T follicular helper cell (primary cell): ENCODE measurements at places on chromosomes 11 and 22.

DNA sequence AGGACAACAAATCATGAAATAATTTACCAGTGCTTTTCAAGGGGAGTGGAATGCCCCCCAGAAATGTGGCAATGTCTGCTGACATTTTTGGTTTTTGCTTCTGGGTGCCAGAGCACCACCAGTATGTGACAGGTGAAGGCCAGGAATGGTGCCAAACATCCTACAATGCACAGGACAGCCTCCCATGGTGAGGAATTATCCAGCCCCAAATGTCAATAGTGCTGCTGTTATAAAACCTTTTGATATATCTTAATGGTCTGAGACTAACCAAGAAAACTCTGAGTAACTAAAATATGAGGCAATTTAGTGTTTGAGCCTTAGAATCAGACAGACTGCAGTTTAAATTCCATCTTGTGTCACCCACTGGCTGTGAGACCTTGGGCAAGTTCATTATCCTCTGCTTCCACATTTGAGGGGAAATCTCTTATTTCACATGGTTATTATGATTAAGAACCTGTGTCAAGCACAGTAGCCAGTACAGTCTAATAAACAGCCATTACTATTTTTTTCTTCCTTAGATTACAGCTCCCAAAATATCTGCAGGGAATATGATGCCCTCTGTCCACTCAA, 69.5 kb downstream of the AMBRA1 start:
- no peak for DNase-seq

DNA sequence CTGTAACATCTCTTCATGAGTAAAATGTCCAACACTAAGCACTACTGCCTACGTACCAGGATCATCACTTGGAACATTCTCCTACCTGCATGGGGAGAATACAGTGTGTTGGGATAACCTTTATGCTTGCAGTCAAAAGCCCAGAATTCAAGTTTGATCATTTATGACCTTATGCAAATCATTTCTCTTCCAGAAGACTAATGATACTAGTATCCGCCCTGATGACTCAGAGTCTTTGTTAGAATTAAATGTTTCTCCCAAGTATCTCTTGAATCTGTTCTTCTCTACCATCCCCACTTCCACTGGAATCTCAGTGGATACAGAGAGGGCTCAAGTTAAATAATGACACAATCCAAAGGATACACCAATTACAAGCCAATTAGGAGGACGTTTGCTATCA, 12.4 kb downstream of the MAJIN start:
- DNase-seq, result no peak

DNA sequence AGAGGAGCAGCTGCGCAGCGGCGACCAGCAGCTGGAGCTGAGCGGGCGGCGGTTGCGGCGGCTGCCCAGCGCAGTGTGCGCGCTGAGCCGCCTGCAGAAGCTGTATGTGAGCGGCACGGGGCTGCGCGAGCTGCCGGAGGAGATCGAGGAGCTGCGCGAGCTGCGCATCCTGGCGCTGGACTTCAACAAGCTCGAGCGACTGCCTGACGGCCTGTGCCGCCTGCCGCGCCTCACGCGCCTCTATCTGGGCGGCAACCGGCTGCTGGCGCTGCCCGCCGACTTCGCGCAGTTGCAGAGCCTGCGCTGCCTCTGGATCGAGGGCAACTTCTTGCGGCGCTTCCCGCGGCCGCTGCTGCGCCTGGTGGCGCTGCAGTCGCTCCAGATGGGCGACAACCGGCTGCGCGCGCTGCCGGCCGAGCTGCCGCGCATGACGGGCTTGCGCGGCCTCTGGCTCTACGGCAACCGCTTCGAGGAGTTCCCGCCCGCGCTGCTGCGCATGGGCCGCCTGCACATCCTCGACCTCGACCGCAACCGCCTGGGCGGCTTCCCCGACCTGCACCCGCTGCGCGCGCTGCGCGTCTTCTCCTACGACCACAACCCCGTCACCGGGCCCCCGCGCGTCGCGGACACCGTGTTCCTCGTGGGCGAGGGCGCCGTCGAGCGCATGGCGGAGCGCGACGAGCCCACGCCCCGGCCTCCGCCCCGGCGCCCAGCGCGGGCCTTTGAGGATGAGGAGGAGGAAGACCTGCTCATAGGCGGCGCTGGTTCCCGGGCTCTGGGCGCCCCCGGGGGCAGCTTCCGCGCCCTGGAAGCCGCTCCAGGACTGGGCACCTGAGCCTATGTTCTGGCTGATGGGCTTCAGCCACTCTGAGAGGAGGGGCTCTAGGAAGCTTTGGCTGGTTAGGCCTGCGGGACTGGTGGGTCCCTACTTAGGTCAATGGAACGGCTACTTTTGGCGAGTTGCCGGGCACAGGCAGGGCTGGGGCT, 787 bp downstream of the LRRC10B start:
- peak; percentile 25 for DNase-seq

GRCh38 chr11:59559886-59560285, 48.5 kb downstream of the OR4D9 start:
- DNase-seq, result no peak

DNA sequence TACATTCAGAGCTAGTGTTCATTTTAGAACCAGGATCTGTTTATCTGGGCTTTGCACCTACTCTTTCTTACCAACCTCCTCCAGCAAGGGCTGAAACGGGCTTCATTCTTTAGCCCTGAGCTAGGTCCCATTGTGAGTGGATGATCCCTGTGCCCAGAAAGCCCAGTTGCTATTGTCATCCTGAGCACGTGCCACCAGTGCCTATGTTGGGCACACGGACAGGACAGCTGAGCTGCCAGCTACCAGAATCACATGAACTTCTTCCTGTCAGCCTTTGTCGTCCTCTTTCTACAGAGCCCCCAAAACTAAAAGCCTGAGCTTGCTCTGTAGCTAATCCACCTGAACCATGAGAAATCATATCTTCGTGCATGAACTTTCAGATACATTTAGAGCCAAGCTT, 74.4 kb upstream of the NTM start:
- no peak for DNase-seq

- no peak for DNase-seq
Measured at GRCh38 chr11:99020352-99021225, at the start of gene CNTN5. Gene CNTN5, plus strand, starts transcription at chr11:99020949.

DNA sequence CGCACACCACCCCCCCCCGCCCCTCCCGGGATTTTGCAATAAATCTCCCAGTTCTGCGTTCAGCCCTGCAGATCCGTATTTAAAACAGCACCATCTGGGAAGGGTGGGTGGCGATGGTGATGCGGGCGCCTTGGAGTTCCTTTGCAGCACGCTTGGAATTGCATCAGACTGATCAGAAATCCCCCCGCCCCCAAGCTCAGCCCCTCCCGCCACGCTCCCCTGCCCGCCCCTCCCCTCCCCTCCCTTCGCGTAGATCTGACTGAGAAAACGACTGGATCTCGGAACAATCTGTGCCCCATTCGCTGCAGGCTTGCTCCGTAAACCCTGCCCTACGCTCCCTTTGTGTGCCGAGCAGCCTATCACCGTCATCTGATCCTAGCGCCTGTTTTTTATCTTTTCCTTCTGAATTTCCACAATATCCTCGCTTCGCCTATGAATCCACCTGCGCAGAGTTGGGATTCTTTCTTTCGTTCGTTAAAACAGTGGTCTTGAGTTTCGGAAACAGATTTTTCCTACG, 18.1 kb upstream of the BDNF start:
- DNase-seq, result no peak

- DNase-seq, result no peak
Measured at GRCh38 chr22:48737461-48738203, 1090.0 kb downstream of the BRD1 start.

- peak; percentile 69 for DNase-seq
Measured at GRCh38 chr11:60831143-60831500, 10.8 kb upstream of the CCDC86 start.

GRCh38 chr11:31809857-31810778, 1.0 kb downstream of the PAX6 start:
- DNase-seq, result no peak

- no peak for DNase-seq
Measured at GRCh38 chr11:117271208-117271607, 19.9 kb upstream of the BACE1-AS start.

DNA sequence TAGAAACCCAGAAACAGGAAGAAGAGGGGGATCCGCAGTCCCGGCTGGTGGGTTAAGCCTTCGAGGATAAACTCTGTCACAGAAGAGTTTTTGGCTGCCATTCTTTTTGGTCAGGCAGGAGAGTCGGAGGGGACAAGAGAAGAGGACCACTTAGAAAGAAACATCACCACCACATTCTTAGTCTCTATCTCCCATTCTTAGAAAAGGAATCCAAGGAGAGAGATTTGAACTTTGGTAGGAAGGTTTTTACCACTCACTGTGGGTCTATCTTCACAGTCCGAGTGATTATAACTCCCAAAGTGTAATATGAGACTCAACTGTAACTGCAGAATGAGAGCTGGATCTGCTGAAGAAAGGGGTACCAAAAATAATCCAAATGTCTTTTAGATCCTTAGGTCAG, at the start of gene OR8B12:
Gene OR8B12, minus strand, starts transcription at position 101 of the 400 bp plus-strand sequence. Its CDS starts 0 bp downstream, at position 101.
- no peak for DNase-seq

DNA sequence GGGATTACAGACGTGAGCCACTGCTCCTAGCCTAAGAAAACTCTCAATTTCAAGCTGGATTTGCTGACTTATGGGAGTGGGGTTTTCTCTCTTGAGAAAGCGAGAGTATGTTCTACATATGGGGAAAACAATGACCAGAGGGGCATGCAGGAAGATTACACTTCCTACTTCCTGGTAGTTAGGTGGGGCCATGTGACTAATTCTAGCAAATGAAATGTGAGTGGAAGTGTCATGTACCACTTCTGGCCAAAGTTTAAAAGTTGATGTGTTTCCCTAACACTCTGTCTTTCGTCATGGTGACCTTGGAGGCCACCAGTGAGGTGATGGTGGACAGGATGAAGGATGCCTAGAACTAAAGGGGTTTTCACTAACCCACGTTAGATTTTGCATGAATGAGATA, 50.5 kb downstream of the PARVG start:
- no peak for DNase-seq

GRCh38 chr11:2805388-2806056, 80.1 kb downstream of the CDKN1C start:
- no peak for DNase-seq

GRCh38 chr11:6757373-6757967, 14.3 kb downstream of the OR2AG2 start:
- DNase-seq, result peak; percentile 38

GRCh38 chr11:18731441-18731840, 5.5 kb upstream of the IGSF22 start:
- DNase-seq, result no peak

DNA sequence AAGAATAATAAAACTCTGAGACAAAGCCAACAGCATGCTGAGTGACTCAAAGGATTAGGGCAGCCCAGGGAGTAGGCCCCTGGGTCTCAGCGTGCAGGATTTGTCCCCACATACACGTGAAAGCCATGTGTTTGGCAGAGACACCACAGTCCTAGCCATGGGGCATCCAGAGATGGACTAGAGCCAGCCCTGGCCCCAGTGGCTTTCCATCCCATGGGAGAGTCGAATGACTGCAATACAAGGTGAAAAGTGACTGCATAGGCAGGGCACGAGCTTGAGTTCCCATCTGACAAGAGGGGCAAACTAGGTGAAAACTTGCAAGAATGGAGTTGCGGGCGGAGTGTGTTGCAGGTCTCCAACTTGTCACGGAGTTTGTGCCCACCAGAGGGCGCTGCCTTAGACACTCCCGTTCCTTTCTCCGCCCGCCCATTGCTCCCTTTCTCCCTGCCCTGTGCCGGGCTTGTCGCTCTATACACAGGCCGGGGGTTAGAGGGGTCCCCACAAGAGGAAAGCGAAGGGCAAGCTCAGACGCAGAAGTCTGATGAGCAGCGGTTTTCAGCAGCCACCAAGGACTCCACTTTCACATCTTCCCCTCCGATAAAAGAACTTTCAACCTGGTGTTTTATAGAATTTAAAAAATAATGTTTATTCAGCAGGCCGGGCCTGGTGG, 24.2 kb downstream of the TSKU start:
- peak; percentile 31 for DNase-seq

DNA sequence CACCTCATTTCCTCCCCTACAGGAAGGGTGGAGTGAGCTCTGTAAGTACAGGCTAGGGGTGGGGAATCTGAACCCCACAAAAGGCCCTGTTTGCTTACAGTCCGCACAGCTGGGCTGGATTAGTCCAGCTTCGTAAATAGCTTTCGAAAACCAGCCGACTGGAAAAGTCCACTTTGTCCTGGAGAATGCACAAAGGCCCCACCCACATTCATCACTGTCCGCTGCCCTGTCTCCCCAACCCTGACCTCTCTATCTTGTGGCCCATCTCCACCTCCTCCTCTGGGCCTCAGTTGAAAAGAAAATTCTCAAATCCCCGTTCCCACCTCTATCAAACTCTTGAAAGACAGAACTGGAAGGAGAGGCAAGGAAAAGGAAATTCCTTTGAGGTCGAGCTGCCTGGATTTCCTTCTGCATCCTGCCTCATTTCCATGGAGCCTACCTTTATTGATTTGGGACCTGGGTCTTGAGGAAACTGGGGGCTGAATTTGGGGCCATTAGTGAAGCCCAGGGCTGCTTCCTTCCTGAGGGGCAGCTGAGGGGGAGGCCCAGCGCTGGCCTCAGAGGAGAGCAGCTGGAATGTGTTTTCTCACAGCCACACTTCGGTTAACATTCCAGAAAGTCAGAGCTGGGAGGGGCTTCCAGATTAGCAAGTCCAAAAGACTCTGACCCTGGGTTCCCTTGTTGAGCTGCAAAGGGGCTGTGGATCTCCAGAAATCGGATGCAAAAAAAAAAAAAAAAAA, 147.6 kb downstream of the FBXO7 start:
- DNase-seq, result no peak

DNA sequence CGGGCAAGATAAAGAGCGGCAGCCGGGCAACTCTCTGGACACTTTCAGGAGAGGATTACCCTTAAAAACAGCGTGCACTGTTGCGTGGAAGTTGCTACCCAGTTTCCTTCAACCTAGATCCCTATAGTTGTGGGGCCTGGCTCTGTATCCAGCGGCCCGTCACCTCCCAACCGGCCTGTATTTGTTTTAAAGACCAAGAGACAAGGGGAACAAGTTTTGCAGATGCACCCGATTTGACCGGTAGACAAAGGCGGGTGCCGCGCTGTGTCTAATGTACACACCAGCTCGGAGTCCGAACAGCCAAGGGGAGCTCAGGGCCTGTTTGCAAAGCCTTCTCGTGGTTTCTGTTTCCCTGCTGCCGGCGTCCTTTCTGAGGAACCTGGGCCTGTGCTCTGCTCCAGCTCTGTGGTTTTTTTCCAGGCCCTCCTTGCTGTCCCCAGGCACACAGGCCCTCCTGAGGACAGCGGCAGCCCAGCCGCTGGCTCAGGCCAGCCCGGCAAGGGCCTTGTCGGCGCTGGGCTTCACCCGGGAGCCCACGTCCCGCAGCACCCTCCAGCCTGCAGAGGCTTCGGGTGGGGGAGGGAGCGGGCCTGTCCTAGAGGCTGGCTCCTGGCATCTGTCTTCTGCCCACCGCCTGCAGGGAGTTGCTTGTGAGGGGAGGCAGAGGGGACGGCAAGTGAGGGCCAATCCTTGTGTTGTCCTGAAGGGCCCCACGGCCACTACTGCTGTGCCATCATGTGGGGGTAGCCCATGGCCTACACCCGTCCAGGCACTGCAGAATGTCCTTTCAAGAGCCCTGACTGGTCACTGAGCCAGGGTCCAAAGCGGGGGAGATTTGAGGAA, 1.4 kb downstream of the TBX1 start:
- DNase-seq, result no peak
